ENCODE measurements at places on chromosomes 2 and 18.

DNA sequence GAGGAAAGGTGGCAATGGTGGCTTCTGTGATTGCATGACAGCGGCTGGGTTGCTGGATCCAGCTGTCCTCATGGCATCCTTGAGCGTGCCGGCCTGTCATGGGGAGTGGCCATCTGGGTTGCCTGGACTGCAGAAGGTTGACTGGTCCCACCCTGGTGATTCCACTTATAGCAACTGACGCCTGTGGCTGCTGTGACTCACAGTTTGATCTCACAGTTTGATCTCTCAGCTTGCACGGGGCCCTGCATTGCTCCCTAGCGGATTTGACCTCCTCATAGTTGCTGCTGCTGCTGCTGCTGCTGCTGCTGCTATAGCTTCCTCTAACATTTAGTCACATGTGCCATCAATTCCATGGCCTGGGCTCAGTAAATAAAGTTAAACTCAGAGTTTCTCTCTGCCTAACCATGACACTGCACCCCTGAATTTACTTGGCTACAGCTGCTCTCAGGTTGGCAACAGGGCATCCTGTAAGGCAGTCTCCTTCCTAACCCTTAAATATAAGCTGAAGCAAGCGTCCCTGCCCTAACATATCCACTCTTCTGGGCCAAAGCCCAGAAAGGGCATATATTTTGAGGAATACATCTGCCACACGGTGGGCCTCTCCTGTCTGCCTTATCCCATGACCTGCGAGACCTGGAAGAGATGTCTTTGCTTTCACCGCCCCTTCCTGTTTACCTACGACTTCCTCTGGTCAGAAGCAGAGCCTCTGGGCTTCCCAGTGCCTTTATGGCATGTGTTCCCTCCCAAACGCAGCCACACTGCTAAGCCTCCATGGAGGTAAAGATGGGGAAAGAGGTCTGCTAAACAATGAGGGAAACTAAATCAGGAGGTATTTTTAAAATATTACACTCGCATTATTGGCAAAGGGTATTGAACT, 37.8 kb upstream of the CCDC150 start:
- no peak for DNase-seq

DNA sequence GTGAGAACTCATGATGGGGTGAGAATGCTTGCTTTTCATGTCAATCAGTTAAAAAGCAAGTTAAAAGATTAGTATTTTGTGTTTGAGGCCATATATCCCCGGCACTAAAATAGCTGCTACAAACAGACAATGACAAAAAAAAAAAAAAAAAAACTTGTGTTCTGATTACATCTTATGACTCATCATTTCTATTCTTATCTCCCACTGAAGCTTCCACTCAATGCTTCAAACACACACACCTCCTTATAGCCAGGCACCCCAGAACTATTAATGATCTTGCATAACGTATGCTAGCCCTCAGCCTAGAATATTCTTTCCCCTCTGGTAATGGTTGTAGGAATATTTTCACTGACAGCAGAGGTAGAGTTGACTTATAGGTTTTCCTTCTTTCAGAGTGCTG, 778.3 kb downstream of the TRIB2 start:
- no peak for DNase-seq

- DNase-seq: no peak
Measured at GRCh38 chr2:215899141-215900074, 113.9 kb downstream of the MREG start.

DNA sequence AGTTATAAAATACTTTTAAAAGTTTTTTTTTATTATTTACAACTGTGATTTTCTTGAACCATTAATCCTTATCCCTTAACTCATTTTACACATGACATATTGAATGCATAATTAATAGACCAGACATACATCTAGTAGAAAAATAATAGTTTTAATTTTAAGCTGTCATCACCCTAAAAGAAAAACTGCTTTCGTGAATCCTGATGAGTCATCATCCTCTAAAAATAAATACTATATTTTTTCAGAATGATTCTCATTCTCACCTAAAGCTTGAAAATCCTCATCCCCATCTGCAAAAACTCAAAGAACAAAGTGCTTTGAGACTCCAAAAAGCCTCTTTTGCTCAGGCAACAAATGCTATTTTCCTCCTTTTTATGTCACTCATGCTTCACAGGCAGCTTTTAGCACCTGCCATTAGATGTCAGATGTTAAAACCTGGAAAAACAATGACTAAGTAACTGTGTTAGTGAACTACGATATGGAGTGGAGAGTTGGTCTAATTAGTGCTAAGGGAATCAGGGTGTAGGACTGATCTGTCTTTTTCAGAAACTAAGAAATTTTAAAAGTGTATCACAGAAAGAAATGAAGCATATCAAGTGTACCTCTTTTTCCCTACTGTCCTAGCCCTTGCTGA, 297.6 kb downstream of the TMX3 start:
- DNase-seq: no peak

DNA sequence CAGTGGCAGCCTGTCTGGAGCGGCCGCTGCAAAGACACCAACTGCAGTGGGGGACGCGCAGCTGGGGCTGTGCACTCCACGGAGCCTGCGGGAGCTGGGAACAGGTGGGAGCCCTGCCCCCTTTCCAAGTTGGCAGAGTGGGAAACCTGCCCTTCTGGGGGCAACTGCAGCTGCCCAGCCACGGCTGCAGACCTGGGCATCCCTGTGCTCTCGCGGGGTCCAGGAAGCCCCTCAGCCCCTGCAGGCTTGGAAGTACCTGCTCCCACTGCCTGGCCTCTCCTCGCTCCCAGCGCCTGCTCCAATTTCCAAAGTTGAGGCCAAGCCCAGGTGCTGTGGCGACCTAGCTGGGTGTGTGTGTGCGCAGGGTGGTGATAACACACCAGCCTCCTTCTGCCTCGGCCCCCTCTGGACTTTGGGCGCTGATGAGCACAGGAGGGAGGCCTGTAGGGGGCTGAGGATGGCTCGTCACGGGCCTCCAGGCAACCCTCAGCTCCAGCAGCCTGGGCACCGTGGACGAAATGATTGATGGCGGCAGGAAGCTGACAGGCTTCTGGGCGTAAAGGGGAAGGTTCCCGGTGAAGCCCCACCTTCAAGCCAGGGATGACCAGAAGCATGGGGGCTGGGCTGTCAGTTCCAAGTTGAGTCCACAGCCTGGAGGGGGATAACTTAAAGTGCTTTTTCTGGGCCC, 76.9 kb downstream of the PTPN4 start:
- DNase-seq: no peak

GRCh38 chr2:230816735-230817134, 48.0 kb upstream of the ITM2C start:
- no peak for DNase-seq

DNA sequence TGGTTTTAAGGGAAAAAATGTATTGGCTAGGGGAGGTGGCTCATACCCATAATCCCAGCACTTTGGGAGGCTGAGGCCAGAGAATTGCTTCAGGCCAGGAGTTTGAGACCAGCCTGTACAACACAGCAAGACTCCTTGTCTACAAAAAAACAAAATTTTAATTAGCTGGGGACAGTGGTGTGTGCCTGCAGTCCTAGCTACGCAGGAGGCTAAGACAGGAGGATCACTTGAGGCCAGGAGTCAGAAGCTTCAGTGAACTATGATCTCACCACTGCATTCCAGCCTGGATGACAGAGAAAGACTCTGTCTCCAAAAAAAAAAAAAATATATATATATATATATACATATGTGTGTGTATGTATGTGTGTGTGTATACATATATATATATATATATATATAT, 18.5 kb downstream of the CCDC88A start:
- DNase-seq: no peak

- DNase-seq: no peak
Measured at GRCh38 chr2:63667132-63667700, 78.5 kb downstream of the MDH1 start.

DNA sequence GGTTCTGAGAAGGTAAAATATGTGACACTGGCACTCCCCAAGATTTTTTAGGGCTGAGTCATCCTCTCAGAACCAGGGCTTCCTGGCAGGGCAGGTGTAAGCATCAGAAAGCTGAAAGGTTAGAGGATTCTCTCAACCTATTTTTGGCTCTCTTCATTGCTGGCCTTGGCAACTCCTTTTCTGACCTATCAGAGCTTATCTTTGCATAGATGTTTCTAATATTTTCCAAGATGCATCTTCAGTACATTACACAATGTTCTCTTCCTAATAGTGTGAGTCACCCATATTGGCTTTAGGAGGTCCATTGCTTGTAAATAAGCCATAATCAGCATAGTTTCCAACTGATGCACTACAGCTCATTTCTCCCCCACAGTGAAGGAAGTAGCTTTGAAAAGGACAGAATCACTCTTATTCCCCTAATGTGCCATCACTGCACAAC, 2008.4 kb upstream of the PIK3C3 start:
- no peak for DNase-seq

DNA sequence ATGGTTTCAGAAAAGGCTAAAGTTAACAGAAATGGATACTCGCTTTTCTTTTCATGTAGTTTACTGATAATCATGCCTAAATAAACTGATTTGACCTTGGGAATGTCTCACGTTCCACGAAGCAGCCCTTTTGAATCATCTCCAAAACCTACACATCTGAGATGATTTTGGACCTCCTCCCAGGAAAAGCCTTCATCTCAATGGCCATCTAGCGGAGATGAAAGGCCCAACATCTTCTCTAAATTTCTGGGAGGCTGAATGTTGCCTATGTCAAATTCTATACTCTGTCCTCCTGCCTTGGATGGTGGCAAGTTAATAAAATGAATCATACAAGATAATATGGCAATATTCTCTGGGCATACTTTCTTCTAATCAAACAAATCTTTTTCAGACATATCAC, 448.5 kb downstream of the ZEB2 start:
- no peak for DNase-seq

- DNase-seq: no peak
Measured at GRCh38 chr18:11607906-11608305, 1.5 kb upstream of the SLC35G4 start.

DNA sequence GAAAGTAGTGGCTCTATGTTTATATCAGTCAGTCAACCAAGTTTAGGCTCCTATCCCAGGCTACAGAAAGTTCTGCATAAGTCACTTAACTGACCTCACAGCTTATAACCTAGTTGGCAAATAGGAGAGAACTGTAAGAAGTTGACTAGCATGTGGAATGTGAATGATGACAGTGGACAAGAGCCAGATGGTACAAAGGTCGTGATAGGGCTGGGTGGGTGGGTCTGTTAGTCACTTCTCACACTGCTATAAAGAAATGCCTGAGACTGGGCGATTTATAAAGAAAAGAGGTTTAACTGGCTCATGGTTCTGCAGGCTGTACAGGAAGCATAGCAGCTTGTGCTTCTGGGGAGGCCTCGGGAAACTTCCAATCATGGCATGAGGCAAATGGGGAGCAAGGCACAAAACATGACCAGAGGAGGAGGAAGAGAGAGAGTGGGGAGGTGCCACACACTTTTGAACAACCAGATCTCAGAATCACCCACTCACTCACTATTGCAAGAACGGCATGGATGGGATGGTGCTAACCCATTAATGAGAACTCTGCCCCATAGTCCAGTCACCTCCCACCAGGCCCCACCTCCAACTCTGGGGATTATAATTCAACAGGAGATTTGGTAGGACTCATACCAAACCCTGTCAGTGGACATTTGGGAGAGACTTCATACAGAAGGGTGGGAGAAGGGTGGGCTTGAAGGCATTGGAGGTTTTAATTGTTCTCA, 68.8 kb downstream of the LTBP1 start:
- DNase-seq: no peak

DNA sequence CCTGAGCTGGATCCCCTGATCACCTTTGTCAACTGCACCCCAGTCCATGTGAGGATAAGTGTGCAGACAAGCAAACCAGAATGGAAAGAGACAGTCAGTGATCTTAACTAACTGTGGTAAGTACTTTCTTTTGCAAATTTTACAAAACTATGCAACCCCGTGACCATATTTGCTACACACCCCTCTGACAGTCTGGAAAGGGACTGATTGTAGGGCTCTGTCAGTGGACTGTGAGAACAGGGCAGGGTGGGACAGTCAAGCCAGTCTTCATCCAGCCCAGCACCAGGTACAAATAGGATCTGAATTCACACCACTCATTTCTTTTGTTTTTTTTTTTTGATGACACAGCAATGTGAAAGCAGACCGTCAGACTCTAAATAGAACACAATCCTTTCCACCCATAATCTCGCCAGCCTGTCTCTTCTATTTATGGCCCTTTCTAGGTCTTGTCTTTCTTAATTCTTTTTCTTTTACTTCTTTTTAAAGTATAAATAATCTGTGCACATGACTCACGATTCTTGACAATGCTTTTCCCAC, 165.6 kb downstream of the ARL6IP6 start:
- no peak for DNase-seq

GRCh38 chr2:84896567-84896966, 8.9 kb upstream of the TMSB10 start:
- DNase-seq: no peak

GRCh38 chr18:22311301-22311700, 106.4 kb downstream of the CTAGE1 start:
- no peak for DNase-seq

DNA sequence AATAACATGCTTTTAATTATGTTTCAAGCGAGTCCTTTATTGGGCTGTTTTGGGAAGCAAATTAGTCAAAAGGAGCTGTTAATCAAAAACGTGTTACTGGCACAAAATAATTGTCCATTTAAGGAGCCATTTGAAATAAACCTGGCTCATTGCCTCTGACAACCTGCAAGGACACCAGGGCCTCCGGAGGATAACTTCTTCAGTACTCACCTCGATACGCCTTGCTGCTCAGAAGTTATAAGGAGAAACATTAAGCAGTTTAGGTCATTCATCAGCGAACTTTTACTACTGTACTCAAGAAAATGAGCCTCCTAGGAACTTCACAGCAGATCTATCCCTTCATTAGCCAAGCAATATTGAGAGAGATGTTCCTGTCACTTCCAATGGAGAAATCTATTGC, 1579.2 kb upstream of the ACVR2A start:
- no peak for DNase-seq

DNA sequence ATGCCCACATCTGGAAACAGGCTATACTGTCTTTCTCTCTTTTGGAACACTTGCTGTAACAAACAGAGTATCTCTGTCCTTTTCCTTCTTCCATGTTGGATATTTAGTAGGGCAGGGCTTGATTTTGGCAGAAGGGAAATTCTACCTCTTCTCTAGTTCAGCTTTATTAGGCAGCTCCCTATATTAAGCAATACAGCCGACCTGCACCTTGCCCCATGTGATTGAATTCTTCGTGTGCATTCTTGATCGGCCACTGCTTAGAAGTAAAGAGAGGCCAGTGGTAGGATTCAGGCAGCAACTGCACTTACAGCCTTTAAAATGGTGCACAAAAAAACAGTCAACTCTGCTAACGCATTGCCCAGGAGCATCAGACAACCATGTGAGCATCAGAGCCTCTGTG, 31.3 kb upstream of the FIGN start:
- no peak for DNase-seq

- DNase-seq: no peak
Measured at GRCh38 chr2:112791019-112791418, 6.7 kb upstream of the IL1A start.

GRCh38 chr2:160322320-160322719, 122.2 kb upstream of the ITGB6 start:
- no peak for DNase-seq

All from stimulated activated CD4-positive, alpha-beta T cell treated with anti-CD3 and anti-CD28 coated beads, Interleukin-4, amount 100 ng/mL, for 24 hours (primary cell).